ENCODE measurements at places on chromosomes 6 and 20.
A peak's percentile ranks its signal among the peaks of the same experiment; 100 is the strongest.

DNA sequence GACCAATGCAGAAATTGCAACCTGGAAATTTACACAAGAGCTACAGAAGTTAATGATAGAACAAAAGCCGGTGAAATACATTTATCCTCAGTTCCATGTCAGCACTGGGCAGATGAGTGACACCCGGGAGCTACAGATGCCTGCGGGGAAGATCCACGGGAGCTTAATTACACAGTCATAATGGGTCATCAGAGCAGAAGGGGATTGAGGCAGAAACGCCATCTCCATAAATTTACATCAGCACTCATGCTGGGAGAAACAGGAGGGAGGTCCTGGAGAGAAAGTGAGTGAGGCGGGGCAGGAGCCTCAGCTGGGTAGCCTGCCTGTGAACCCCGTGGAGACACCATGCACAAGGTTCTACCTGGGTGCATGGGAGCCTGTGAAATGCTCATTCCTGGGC is 37.6 kb upstream of the CST7 start:
- no peak overlapping the region for H3K4me3 ChIP-seq
- H3K27me3 ChIP-seq: no peaks in the 10 kb centered on the region
- no peaks in the 10 kb centered on the region for H3K36me3 ChIP-seq
- DNase-seq: no peak

GRCh38 chr20:19887556-19888268 is 129.4 kb upstream of the NAA20 start:
- H3K27ac ChIP-seq: no peak overlapping the region
- H3K4me3 ChIP-seq: no peak overlapping the region
- no peak for DNase-seq
- H3K27me3 ChIP-seq: no peaks in the 10 kb centered on the region
- H3K4me1 ChIP-seq: no peaks in the 10 kb centered on the region

DNA sequence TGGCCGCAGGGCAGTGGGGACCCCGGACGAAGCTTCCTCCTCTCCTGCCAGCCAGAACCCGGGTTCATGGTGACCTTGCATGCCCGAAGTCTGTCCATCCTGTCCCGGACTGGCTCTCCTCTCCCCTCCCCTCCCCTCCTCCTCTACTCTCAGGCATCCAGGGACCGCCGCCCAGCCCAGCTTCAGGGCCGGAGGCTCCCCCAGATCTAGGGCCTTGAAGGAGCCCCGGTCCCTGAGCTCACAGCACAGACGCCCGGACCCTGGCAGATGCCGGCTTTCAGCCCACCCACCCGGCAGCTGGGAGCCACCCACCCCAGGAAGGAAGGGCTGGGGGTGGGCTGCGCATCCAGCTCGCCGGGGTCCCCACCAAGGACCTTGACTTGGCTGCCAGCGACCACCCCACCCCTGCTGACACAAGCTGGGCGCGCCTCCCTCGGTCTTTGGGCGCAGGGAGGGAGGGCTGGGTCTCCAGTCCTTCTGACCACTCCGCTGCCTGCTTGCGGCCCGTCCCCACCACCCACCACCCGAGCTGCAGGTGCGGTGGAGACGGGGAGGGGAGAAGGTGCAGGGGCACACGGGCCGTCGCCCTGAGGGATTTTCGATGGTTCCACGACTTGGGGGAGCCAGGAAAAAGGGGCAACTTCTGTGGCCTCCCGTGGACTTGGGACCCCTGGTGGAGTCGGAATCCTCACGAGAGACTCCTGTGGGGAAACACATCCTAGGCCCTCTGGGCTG is 5.8 kb upstream of the ABHD16B start:
- no peak overlapping the region for H3K4me3 ChIP-seq
- no peaks in the 10 kb centered on the region for H3K27me3 ChIP-seq
- H3K36me3 ChIP-seq: no peaks in the 10 kb centered on the region

DNA sequence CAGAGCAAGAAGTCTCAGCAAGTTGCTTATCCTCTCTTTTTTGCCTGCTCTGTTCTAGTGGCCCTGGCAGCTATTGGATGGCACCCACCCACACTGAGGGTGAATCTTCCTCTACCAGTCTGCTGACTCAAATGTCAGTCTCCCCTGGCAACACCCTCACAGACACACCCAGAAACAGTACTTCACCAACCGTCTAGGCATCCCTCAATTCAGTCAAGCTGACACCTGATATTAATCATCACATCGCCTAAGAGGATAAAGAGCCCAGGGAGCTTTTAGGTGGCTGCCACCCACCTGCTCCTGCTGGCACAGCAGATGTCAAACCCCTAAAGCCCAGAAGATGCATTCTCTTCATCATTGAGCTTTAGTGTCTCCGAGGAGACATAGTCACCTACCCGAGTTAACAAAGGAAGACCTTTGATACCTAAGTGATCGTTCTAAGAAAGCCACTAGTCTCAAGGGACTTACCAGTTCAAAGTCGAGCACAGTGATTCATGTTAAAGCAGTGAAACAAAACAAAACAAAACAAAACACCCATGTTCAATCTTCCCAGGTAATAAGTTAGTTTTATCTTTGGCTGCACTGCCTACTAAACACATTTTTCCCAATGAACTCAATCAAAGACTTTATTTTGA is 97.7 kb upstream of the KCNQ5 start:
- DNase-seq: no peak
- H3K27me3 ChIP-seq: no peaks in the 10 kb centered on the region
- H3K4me3 ChIP-seq: no peak overlapping the region
- H3K36me3 ChIP-seq: no peaks in the 10 kb centered on the region
- H3K27ac ChIP-seq: no peak overlapping the region

- no peaks in the 10 kb centered on the region for H3K27me3 ChIP-seq
- H3K27ac ChIP-seq: no peak overlapping the region
- no peaks in the 10 kb centered on the region for H3K36me3 ChIP-seq
- H3K4me1 ChIP-seq: peaks cover 3% of the 10 kb centered on the region
- no peak for DNase-seq
Measured at GRCh38 chr20:8602389-8603116, 466.3 kb upstream of the PLCB4 start.

DNA sequence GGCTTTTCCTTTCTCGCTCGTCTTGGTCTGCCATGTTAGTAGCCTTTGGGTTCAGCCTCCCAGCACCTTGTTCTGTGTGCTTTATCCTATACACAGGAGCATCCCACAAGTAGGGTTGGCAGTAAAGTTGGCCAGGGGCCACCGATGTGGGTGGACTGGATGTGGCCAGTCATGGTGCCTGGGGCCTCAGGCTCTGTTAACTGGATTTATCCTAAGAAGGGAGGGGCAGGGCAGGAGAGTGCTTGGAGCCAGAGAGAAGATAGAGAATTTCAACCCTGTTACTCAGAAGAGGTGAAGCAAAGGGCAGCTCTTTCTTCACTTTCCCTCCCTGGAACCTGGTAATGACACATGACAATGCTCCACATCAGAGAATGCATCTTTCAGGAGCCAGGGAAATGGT is 14.1 kb upstream of the SIRPB2 start:
- H3K4me1 ChIP-seq: peaks cover 3% of the 10 kb centered on the region
- peaks cover 6% of the 10 kb centered on the region for H3K27me3 ChIP-seq
- no peak for DNase-seq
- no peak overlapping the region for H3K27ac ChIP-seq
- no peak overlapping the region for H3K4me3 ChIP-seq

GRCh38 chr6:144036064-144036834 is 28.2 kb upstream of the PLAGL1 start:
- no peak for DNase-seq
- no peak overlapping the region for H3K27ac ChIP-seq
- H3K27me3 ChIP-seq: no peaks in the 10 kb centered on the region
- H3K36me3 ChIP-seq: no peaks in the 10 kb centered on the region

DNA sequence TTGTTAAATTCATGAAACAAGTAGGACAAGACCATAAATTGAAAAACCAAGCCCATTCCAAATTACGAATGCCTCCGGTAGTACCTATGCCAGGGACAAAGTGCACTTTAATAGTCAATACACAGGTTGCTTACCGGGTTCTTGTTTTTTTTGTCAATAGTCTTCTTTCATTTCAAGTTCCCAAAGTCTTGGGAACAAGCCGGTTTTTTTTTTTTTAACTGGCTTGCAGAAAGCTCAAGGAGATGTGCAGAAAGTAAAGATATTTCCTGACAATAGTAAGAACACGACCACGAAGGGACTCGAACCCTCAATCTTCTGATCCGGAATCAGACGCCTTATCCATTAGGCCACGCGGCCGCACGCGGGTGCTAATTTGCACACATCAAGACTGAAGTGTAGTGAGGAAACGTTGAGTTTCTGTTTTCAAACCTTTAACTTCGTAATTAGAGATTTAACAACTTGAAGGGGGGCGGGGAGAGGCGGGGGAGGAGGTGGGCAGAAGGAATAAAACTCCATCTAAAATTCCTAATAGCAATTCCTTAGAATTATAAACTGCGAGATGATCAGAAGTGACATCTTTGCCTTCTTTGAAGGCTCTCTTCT is 181.0 kb downstream of the TRIM27 start:
- H3K27ac ChIP-seq: no peak overlapping the region
- no peaks in the 10 kb centered on the region for H3K36me3 ChIP-seq
- no peaks in the 10 kb centered on the region for H3K4me1 ChIP-seq
- DNase-seq: no peak

GRCh38 chr6:28240471-28240870 is 11.6 kb downstream of the ZKSCAN4 start:
- DNase-seq: no peak
- H3K27ac ChIP-seq: no peak overlapping the region
- H3K27me3 ChIP-seq: no peaks in the 10 kb centered on the region

GRCh38 chr6:31541059-31541657 is 645 bp downstream of the DDX39B start:
- H3K36me3 ChIP-seq: peaks cover 32% of the 10 kb centered on the region
- H3K4me3 ChIP-seq: peak overlapping the region; percentile 96
- H3K27me3 ChIP-seq: no peaks in the 10 kb centered on the region
- DNase-seq: peak; percentile 80
- peaks cover 41% of the 10 kb centered on the region for H3K4me1 ChIP-seq

- DNase-seq: no peak
- H3K27me3 ChIP-seq: no peaks in the 10 kb centered on the region
- H3K27ac ChIP-seq: no peak overlapping the region
- no peaks in the 10 kb centered on the region for H3K36me3 ChIP-seq
- H3K4me1 ChIP-seq: no peaks in the 10 kb centered on the region
Measured at GRCh38 chr20:13207016-13207415, 14.1 kb upstream of the ISM1 start.

- H3K27me3 ChIP-seq: no peaks in the 10 kb centered on the region
- H3K4me3 ChIP-seq: no peak overlapping the region
- peaks cover 21% of the 10 kb centered on the region for H3K36me3 ChIP-seq
- no peak overlapping the region for H3K27ac ChIP-seq
Measured at GRCh38 chr20:2116170-2116940, 14.7 kb downstream of the STK35 start.

GRCh38 chr6:142207265-142207877 is 60.3 kb downstream of the VTA1 start:
- H3K4me1 ChIP-seq: no peaks in the 10 kb centered on the region
- H3K36me3 ChIP-seq: peaks cover 9% of the 10 kb centered on the region
- no peak overlapping the region for H3K27ac ChIP-seq
- H3K27me3 ChIP-seq: no peaks in the 10 kb centered on the region
- DNase-seq: peak; percentile 30

DNA sequence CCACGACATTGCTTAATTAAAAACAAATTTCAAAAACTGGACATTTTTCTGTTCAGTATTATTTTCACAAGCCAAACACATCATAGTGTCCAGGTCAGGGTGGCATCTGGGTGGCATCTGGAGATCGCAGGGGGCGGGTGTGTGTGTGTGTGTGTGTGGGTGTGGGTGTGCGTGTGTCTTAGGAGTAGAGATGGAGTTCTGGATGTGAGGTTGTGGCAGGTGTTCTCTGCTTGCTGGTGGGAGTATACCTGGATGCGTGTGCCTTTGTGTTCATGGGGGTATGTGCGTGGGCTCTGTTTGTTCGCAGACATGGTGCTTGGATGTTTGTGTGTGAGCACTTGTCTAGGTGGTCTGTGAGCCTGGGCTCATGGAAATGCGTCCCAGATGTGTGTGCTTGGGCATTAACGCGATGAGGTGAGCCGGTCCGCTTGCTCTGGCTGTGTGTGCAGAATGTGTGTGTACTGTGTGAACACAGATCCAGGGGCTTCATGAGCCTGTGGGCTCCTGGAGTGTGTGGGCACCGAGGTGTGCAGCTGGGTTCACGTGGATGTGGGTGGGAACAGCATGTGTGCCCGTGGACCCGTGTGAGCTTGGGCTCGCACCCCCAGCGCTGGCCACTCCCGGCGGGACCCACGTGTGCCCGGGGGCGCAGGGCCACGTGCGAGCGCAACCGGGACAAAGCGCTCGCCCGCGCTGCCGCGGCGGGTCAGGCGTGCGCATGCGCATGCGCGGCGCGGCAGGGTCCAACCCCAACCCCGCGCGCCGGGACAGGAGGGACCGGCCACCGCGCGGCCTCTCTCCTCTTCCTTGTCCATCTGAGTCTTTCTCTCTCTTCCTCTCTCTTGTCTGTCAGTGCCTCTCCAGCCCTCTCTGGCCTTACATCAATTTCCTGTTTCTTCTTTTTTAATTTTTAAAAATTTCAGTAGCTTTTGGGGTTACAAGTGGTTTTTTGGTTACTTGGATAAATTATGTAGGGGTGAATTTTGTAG is 60.4 kb downstream of the SRC start:
- H3K4me3 ChIP-seq: no peak overlapping the region
- no peak for DNase-seq
- no peaks in the 10 kb centered on the region for H3K36me3 ChIP-seq
- H3K27me3 ChIP-seq: peaks cover 8% of the 10 kb centered on the region

DNA sequence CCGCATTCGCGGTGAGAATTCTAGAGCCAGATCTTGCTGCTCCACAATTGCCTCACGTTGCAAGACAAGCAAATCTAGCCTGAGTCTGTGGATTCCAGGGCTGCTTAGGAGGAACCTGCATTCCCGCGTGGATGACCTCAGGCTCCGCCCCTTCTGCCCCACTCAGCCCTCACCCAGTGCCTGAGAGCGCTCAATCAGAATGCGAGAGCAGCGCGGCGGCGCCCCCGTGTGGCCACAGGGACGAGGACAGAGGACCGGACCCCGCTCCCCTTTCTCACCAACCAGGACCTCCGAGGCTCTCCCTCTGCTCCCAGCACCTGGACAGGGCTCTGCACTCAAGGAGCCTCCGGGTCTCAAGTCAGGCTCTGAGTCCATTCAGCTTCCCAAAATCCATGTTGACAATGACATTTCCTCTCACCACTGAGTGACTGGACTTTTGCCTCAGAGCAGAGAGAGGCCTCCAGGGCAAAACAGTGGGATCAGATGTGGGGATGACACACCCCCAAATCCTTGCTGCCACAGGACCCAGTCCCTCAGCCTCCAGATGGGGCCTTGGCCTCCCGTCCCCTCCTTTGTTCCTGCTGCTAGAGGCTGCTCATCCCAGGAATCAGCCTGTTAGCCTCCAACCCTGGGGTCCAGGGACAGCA is 52.0 kb downstream of the RPP21 start:
- H3K4me1 ChIP-seq: no peaks in the 10 kb centered on the region
- DNase-seq: peak; percentile 72
- no peak overlapping the region for H3K27ac ChIP-seq
- H3K4me3 ChIP-seq: no peak overlapping the region
